Kidney epithelial cell (primary cell): ENCODE measurements at places on chromosomes 2 and 18.

DNA sequence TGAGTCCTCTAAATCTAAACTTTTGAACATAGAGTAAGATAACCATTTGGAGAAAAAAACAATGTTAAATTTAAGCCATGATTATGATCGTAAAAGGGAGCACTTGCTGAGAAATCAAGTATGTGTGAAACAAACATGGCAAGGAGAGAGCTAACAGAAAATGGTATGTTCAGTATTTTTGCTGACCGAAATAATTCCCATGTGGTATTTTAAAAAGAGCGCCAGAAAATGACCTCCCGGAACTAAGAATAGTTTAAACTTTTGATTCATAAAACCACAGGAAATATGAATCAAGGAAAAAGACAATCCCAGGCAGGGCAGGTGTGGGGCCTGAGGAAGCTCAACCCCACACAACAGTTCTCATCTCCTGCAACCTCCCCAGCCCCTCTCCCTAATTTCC is 74.2 kb downstream of the DOCK10 start:
- no peak for DNase-seq

DNA sequence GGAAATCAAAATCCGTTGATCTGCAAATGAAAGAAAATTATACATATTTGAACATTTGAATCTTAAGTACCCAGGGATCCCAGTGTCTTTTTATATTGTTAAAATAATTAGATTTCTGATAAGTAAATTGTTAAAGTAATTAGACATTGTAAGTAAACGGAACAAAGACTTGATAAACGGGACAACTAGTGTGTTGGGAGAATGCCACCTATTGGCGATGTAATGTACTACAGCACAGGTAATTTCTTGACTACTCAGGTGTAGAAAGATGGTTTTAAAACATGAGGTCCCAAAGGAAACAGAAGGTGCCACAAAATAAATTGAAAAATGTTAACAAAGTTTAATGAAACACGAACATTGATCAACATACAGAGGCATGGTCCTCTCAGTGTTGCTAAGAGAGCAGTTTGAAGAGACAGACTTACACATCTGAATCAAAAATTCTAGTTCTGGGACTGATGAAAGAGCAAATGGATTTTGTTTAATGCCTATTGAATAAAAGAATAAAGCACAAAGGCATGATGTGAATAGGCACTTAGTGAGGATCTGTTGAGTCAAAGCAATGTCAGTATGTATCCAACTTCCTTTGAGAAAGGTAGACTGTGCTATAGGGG is 103.4 kb upstream of the RASGRP3 start:
- no peak for DNase-seq

- no peak for DNase-seq
Measured at GRCh38 chr2:26581991-26582842, 58.9 kb downstream of the CIB4 start.

- DNase-seq, result no peak
Measured at GRCh38 chr2:18063826-18064470, 185.5 kb downstream of the KCNS3 start.

- DNase-seq, result no peak
Measured at GRCh38 chr2:11092701-11093335, 62.4 kb upstream of the SLC66A3 start.

DNA sequence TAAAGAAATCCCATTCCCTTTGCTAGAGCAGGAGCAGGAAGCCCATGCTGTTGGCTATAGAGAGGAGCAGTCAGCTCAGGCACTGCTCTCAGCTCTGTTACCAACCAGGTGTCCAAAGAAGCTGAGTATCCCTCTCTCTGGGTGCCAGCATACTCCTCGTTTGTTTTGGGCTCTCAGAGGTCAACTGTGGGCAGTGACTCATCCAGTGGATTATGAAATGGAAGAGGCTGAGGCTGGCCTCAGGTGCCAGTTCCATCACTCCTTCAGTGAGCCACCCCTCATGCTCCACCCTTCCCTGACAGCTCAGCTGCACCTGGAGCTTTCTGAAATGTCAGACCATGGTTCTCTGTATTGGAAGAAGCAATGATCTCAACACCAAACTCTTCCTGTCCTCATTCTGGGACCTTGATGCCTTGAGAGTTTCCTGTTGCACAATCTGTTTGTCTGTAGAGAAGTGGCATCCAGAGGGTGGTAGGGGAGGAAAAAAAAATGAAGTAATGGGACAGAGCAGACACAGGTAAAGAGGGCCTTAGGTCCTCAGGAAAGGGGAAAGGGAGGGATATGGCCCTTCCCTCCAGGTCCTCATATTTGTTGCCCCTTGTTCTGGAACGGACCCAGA is 31.2 kb upstream of the EN1 start:
- DNase-seq, result no peak

- peak; percentile 10 for DNase-seq
Measured at GRCh38 chr18:31819106-31819924, 58.6 kb upstream of the SLC25A52 start.

DNA sequence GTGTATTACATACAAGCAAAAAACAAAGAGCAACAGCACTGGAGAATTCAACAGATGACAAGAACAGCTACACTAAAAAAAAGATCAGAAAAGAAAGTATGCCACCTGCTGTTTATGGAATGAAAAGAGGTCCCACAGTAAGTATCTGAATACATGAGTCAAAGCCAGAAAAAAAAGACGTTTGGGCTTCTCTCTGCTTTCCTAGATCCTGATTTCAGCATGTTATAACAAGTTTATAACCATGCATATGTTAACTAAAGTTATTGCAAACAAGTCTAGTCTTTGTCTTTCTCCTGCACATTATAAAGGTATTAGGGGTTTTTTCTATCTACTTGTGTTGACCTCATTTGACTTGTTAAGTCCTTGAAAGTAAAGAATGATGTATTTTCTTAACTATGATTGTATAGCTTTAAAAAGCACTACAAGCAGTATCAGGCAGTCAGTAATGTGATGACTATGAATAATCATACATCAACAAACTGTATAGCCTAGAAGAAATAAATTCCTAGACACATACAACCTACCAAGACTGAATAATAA is 108.5 kb upstream of the COL5A2 start:
- DNase-seq, result peak; percentile 47

- DNase-seq, result no peak
Measured at GRCh38 chr2:134662751-134663150, 56.0 kb downstream of the TMEM163 start.

- no peak for DNase-seq
Measured at GRCh38 chr2:32430804-32431203, 74.0 kb downstream of the BIRC6 start.

DNA sequence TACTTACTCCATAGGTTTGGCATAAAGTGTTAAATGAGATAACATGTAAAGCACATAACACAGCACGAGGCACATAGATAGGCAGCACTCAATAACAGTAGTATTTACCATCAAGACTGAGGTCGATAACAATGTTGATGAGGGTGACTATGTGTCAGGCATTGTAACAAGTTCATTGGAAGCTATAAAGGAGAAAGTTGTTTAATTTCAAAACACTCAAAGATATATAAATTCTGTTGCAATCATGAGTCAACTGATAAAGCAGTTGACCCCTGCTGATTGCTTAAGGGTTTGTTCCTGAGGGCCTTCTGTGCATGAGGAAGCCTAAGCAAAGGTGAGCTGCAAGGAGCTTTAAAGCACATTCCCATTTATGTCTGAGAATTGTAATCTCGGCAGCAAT is 760.5 kb downstream of the SATB2 start:
- no peak for DNase-seq

DNA sequence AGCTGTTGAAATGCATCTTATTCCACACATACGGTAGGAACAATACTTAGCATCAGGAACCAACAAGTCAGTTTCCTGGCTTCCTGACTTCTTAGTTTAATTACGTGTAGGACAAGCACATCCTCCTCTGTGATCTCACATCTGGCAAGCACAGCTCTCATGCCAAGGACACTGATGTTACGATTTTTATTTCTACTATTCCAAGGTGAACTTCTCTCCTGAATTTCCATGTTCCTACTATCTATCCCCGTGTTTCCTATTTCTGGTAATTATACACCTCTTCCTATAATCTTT is 374.0 kb downstream of the NCKAP5 start:
- no peak for DNase-seq

DNA sequence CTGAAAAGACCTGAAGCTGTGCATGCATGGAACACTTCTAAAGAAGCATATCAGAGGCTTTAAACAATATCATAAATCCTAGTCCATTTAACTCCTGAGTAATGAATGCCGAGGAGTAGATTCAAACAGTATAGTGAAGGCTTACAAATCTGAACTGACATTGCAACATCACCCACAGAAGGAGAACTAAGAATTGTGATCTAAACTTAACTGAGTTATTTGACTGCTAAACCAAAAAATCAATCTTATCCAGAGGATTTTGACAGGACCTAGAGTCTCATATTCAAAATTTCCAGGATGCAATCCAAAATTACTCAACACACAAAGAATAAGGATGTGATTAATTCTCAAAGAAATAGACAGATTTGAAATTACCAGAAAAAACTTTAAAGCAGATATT is 181.0 kb downstream of the SLC39A10 start:
- no peak for DNase-seq

- DNase-seq, result no peak
Measured at GRCh38 chr2:238336151-238336550, 15.8 kb downstream of the TRAF3IP1 start.
